Stimulated activated CD8-positive, alpha-beta memory T cell treated with anti-CD3 and anti-CD28 coated beads, Interleukin-15, amount 100 ng/mL, for 48 hours (primary cell): ENCODE measurements at places on chromosomes 16 and 17.

GRCh38 chr16:65884018-65884417 lies 482.5 kb upstream of the CDH5 start:
- no peak for DNase-seq

GRCh38 chr17:35537601-35538141 lies at the start of gene SLFN12L:
TSS of gene SLFN12L (minus strand) at chr17:35537678. CDS start at chr17:35522364, 15,314 bp downstream.
- no peak for DNase-seq

DNA sequence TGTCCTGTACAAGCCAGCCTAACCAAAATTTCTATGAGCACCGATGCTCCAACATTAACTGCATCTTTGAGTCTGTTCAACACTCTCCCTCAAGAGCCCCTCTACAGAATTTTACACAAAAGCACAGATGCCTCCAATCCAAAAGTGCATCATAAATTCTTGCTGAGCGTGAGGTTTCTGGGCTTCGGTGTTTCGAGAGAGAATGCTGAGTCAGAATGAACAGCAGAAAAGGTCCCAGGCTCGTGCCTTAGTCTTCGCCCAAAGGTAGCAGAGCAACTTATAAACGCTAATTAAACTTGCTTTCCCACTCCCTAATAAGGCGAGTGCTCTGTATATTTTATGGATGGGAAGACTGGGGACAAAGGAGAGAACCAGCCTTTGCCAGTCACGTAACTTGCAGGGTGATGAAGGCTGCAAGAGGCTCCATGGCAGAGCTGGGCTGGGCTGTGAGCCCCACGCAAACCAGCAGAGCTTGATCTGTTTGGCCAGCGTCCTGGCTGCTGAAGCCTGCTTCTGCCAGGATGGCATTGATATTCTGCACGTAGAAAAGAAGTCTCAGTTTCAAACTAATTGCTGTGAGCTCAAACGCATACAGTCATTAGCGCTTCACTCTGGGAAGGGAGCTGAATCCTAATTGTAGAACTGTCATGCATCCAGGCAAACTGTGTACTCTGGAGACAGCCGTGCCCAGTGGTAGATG lies 138.5 kb downstream of the DNAH9 start:
- no peak for DNase-seq

DNA sequence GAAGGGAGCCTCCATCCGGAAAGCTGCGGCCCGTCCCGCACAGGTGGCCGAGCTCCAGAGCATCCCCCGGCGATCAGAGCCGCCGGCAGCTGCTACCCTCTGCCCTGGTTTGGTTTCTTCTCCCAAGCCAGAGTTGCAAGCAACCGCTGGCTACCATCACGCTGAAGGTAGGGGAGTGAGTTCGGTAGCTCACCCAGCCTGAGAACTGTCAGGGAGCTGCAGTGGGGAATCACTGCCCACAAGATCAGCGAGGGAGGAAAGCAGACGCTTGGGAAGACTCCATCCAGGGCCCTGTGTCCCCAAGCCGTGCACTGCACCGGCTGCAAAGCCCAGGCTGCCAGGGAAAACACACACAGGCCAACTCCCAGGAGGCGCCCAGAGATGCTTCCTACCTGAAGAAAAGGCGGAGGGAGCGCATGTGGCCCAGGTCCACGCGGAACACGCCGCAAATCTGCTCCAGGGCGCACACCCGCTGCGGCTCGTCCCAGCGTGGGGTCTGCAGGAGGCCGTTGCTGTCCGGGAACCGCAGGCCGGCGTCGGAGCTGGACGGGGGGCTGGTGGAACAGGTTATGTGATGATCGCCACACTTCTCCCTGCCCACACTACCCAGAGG lies 83.3 kb downstream of the TBC1D16 start:
- no peak for DNase-seq

GRCh38 chr17:56602292-56603130 lies 9.0 kb downstream of the NOG start:
- DNase-seq, result no peak

DNA sequence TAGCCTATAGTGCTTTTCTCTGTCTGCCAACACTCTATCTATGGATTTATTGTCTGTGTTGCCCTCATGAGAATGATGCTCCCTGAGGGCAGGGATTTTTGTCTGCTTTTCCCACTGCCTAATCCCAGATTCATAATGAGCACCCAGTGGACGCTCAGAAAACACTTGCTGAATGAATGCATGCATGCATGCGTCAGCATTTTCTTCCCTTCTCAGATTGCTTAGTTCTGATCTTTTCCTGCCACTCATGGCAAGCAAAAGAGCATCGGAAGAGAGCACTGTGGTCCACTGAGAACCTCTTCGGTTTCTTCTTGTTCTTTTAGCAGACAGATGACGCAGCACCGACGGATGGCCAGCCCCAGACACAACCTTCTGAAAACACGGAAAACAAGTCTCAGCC lies 246.8 kb downstream of the RBFOX1 start:
- no peak for DNase-seq

DNA sequence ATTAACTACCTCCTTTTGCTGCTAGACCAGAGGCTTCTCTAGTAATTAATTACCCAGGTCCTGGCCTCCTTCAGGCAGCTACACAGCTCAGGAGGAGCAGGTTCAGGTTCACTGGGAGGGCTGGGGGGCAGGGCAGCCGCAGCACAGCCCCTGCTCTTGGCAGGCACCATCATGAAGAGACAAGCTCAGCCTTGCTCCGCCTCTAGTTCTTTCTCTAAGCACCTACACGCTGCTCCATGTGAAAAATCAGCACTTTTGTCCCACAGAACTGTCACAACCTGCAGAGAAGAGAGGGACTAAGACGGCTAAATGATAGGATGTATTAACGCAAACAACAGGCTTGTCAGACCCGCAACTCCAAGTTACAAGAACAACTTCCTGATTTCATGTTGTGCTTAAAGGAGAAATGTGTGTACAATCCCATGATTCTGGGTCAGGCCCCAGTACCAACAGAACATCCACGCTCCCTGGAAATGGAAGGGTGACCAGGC lies 53.4 kb downstream of the GRB2 start:
- DNase-seq, result no peak

- no peak for DNase-seq
Observed at GRCh38 chr16:53216798-53217197, 162.0 kb downstream of the CHD9 start.

DNA sequence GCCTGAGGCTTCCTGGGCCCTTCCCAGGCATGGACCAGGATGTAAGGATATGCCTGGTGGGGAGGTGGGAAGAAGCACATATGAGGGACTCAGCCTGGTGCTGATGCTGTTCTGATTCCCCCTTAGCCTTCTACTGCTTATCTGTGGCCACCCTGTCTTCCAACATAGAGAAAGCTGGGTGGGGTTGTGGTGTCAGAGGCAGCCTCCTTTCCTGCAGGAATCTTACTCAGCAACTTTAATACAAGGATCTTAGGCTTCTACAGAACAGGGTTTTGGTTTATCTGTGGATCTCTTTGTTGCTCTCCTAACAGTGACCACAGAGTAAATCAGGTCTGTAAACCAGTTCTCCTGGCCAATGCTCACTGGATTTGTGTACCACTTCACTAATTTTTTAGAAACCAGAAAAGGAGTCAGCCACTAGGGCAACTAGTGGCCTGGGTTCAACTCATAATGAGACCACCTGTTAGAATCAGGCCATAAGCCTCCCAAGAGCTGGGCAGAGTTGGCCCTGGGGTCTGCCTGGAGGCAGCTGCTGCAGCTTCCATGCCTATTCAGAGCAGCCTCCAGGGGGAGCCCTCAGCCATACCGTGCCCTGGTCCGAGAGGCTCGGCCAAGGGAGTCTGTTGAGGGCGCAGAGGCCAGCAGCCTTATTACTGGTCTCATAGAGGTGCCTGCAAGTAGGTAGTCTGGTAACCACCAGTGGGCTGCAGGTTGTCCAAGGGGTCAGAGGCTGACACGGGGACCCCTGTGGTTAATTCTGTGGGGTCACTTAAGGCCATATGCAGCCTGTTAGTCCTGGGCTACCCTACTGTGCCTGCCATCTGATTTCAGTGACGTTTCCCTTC lies 7.1 kb downstream of the HAS3 start:
- DNase-seq, result no peak

DNA sequence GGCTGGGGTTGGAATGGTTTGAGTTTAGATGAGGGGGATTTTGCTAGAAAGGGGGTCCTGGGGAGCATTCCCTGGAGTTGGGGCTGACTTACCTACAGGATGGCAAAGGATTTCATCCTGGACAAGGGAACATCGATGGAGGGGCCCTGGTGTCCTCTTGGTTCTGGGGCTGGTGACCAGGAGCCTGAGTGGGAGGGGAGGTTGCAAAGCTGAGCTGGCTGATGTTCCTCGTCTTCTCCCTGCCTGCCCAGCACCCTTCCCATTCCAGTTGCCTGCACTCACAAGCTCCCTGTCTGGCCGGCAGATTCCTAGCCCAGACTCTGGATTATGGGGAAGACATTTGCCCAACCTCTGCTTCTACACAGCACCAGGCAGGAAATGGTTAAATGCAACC lies 37.2 kb downstream of the ITGAE start:
- DNase-seq, result no peak

DNA sequence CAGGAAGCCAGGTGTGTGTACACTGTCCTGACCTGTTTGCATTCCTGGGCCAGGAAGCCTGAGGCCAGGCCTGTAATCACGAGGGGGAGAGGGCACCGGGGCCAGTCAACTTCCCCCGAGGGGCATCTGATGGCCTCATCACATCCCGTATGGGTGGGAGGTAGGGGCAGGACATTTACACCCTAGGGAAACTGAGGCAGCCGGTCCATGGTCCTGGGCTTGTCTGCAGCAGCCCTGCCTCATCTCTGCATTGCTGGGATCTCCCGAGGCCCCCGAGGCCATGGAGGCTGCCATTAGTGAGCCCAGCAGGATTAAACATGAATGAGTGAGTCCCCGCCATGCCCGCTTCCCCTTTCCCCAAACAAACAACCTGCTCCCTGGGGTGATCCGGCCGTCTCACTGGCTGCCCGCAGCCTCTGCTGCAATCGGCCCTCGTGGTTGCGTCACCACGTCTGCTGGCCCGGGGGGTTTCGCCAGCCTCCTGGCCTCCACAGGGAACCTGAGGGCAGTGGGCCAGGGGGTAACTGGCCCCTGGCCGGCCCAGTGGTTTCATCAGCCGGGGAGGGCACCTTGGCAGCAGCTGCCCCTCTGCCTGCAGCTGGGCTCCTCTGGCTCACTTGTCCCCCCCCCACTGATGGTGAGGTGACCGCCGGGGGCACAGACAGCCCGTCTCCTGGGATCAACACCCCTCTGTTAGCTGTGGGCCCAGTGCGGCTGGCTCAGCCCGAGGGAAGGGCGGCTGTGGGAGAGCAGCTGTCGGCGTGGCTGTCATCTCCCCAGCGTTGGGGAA lies 88.3 kb upstream of the GSE1 start:
- DNase-seq, result no peak

DNA sequence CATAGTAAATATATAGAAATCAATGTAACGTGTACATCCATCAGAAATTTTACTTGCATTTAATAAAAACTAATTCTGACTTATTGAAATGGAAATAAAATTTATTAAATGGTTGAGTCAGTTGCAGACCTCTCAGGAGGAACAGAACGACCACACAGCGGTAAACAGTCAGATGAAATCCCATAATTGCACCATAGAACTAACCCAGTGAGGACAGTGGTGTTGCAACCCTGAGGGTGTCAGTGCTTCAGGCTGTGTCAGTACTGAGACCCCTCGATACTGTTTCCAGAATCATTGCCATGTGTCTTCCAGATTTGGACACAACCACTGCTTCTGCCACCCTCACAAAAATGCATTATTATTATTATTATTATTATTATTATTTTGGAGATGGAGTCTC lies 29.0 kb upstream of the SSTR2 start:
- DNase-seq, result no peak

GRCh38 chr16:73572135-73572828 lies 524.4 kb upstream of the ZFHX3 start:
- DNase-seq, result no peak

- no peak for DNase-seq
Observed at GRCh38 chr17:75830164-75831031, 13.8 kb downstream of the UNC13D start.

DNA sequence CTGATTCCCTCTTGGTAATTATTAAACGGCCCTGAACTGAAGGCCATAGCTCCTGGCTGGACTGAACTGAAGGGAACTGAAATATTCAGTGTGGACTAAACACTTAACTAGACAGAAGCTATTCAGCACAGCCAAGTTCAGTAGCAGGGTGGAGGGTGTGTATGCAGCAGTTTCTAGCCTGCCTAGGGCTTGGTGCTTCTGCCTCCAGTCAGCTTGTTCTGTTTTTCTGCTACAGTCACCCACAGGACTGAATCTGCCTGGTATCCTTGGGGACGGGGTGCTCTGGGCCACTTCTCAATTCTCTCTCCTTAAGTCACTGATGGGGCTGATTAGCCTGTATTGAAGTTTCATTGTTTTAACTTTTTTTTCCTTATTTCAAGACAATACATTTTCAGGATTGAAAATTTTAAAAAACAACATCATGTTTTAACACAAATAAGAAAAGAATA lies 77.1 kb downstream of the WWP2 start:
- no peak for DNase-seq

DNA sequence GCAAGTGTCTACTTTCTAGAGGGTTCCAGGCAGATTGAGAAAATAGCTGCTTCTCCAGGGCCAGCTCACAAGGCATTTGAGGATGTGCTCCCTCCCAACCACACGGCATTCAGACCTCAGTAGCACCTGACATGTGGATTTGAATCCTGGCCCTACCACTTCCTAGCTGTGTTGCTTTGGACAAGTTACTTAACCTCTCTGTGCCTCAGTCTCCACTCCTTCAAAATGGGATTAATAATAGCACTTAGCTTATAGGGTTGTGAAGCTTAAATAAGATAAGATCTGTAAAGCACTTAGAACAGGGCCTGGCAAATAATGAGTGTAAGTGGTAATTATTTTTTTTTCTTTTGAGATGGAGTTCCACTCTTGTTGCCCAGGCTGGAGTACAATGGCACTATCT lies 21.0 kb upstream of the NOMO2 start:
- no peak for DNase-seq
